HAP-1 (cell line): ENCODE measurements at places on chromosomes 2 and 18.

DNA sequence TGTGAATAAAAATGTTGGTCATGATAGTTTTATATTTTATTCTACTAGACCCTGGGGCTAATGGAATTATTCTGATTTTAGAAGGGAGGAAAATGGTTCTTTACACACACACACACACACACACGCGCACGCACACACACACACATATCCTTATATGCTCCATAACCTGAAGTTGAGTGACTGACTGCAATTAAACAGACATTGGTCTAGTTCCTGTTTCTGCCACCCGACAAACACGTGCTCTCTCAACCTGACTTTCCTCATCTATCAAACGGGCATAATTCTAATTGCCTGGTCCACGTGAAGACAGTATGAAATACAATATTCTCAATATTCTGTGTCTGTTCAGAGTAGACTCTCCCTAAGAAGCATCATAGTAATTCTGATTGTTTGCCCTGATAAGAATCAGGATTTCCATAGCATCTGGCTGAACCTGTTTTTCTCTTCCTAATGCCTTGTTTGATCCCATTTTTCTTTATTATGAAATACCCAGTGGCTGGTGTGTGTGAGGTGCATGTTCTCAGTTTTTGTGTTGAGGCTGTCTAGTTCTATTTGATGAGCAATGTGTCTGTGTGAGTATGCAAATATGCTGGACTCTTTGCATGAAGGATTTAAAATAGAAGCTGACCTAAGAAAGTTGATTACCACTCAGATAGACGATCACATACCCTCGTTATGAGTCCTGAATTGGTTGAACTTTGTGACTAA lies 51.0 kb downstream of the SETBP1 start:
- no peak for DNase-seq

DNA sequence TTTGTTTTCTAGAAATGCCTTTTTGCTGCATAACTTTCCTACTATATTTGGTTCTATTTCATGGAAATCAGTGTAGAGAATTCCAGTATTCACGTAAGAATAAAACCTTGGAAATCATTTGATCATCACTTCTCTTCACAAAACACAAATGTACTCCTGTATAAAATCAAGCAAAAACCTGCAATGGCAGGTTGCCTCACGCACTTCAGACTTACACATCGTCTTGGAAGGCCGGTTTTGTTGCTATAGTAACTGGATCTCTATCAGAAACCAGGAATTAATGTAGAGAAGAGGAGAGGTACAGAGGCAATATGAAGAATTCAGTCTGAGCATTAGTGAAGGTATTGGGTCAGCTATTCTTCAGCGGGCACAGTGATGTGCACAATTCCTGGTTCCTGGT lies 370.7 kb upstream of the CYRIA start:
- no peak for DNase-seq

- DNase-seq, result no peak
Observed at GRCh38 chr2:65382776-65383357, 49.5 kb downstream of the SPRED2 start.

DNA sequence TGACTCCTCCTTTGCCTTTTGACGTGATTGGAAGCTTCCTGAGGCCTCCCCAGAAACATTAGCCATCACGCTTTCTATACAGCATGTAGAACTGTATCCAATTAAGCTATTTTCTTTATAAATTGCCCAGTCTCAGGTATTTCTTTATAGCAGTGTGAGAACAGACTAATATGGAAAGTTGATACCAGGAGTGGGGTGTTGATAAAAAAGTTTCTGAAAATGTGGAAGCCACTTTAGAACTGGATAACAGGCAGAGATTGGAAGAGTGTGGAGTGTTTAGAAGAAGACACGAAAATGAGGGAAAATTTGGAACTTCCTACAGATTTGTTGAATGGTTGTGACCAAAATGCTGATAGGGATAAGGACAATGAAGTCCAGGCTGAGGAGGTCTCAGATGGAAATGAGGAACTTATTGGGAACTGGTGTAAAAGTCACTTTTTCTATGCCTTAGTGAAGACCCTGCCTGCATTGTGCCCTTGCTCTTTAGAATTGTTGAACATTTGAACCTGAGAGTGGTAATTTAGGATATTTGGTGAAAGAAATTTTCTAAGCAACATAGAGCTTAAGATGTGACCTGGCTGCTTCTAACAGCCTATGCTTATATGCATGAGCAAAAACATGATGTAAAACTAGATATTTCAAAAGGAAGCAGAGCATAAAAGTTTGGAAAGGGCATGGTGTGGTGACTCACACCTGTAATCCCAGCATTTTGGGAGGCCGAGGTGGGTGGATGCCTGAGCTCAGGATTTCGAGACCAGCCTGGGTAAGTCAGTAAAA lies 969.7 kb downstream of the DSC3 start:
- DNase-seq, result no peak

DNA sequence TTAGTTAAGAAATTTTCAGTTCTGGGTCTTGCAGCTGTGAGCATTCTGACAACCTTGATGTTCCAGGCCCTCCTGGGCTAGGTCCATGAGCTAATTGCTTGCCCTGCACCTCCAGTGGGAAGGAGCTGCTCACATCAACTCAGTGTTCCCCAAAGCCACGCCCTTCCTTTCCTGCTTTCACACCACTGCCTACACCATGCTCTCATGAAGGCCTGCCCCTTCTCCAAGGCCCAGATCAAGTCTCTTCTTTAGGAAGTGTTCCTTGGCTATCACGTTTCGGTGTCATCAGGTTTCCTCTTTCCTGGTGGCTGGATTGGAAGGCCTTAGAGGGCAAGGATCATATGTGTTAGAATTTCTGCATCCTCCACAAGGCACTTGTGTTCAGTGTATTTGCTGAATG lies 18.8 kb downstream of the TMEM127 start:
- DNase-seq, result no peak
